ENCODE measurements at places on chromosomes 4 and X. TPM values are rescaled to one million over a fixed set of nuclear protein-coding genes. Genes with fewer than 3 reads are reported as not detected.

DNA sequence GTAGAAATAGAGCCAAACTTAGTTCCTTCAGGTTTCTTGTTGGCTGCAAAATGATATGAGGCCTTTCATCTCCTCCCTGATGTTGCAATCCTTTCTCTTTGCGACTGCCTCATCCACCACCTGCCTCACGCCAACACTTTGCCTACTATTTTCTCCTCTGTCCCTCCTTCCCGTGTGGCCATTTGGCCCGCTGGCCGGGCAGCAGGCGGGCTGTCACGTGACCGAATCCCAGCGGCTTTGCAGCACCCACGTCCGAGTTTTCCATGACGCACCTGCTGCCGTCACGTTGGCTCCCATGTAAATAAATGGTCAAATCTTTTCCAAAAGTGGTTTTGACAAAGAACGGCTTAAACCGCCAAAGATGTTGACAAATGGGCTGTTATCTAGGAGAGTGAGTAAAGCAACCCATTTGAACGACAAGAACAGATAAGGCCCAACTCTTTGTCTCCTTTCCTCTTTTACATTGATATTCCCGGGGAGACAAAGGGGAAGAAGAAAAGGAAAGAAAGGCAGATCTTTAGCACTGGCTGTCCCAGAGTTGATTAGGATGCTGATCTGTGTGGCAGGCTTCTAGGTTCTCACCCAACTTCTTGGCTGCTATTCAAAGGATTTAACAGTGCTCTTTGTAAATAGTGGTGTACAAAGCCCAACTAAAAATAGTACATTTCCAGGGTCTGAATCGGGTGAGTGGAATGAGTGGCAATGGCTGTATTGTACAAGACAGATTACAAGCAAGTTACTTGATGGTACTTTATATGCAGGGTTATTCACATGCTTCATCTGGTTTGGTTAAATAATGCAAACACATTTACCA, 174.2 kb upstream of the JADE1 start:
- peak; percentile 92 for DNase-seq

GRCh38 chr4:147362938-147363337, 118.0 kb upstream of the EDNRA start:
- DNase-seq = no peak

ANXA10 gene
- total RNA-seq = 2.5 TPM

DRP2 gene
- 0.35 TPM for total RNA-seq

DNA sequence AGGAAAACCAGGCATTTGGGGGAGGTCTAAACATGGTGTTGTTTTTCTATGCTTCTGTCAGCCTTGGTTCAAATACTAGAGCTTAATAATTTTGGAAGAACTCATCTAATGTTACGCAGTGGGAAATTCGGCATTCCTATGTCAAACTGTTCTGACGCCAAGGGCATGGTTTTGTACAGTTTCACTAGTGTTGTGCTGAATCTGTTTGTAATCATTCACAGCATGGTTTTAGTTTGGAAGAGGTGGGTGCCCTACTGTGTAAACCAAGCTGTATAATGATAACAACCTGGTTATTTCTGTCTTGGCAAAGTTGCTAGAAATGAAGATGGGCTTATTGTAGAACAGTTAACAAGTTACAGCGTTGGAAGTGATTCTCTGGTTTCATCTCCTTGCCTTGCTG, 5.2 kb downstream of the DDX3X start:
- no peak for DNase-seq

- DNase-seq = no peak
Measured at GRCh38 chr4:133565379-133565778, 416.3 kb downstream of the PCDH10 start.

DNA sequence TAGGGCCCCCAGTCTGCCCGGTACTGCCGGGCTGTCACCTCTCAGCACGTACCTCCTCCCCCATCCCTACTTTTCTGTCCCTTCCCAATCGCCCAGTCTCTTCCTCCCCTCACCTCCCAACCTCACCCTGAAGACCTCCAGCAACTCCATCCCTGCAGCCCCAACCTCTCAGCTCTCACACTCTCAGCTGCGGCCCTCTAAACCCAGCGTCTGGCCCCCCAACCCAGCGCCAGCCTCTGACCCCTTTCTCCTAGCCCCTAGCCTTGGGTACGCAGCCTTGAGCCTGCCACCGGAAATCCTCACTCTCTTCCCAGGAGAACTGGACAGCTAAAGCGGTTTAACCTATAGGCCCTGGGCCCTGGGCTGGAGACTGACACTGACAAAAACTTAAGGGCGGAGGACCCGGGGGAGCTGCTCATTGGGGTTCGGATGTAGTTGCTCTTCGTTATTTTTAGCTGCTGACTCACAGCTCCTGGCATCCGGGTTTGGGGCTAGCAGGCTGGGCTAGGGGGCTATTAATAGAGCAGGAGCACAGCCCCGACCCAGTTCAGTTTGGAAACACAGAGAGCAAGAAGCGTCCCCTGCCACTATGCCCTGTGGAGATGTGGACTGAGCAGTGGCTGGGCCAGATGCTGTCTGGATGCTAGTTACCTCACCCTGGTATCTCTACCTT, 9.6 kb upstream of the DLG3 start:
- no peak for DNase-seq

- no peak for DNase-seq
Measured at GRCh38 chrX:27815209-27815608, 7.4 kb downstream of the MAGEB10 start.

DNA sequence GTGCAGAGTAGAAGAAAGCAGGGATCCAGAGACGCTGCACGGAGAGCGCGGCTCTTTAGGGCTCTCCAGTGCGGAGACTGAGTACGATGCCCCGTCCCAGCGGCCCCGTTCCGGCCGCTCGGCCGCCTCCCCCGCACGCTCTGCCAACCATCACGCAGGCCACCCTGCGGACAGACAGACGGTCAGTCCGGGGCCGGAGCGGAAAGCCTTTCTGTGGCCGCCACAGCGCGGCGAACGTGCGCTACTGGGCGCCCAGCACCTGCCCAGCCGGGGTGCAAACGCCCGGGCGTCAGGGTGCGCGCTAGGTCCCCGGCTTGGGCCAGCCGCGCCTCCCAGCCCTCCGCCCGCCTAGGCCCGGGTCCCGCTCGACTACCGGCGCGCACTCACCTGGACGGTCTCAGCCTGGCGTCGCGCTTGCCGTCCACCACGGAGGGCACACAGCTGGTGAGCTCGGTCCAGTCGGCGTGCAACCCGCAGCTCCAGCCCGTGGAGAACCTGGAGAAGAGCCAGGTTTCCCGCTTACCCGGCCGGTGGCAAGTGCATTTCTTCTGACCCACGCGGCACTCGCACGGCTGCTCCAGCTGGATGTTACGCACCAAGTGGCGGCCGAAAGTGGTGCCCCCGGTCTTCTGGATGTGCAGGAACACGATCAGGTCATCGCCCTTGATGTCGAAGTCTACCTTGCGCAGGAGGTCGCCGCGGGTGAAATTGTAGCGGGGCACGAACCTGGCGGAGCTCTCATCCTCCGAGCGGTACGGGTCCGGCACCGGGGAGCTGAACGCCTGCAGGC, 1.8 kb downstream of the HS6ST2 start:
- DNase-seq = no peak

MAGIX gene
- 0.89 TPM for total RNA-seq

MAGEB17 gene
- total RNA-seq = not detected

DNA sequence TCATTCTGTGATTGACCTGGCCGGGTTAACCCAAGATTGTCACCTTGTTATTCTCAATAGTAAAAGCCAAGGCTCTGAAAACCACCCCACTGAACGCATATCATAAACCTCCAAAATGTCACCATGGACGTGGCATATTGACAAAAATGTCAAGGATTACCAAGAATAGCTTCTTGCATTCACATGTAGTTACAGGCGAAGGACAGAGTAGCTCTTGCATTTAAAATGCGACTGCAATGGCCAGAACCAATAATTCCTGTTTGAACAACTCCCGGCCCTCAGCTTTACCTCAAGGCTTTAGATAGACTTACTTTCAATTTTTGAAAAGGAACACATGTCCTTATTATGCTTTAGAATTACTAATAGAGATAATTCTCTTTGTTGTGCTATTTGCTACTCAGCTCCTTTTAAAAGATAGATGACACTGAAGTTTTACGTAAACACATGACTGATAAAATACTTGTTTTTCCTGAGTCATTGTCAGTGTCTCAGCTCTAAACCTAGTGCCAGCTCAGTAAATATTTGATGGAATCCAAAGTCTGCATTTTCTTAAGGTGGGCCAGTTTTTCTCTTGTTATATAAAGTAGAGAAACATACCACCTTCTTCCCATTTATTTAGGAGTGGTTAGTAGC, 66.3 kb downstream of the CLDN34 start:
- no peak for DNase-seq

- no peak for DNase-seq
Measured at GRCh38 chr4:24736066-24736465, 59.3 kb upstream of the SOD3 start.

DNA sequence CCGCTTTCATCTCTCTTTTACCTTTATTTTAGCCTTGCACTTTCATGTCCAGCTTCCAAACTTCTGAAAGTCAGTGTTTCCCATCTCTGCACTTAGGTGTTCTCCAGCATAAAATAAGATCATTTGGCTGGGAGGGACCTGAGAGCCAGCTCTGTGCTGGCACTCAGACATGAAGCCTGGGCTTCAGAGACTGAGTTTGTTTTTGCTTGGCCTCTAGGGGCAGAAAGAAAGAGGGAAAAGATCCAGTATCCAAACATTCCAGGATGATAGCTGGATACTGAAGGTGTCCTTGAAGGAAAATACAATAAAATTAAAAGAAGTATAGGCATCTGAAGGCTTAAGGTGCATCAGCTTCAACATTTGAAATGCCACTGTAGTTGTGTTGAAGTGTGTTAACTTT, 202.4 kb upstream of the ZIC3 start:
- no peak for DNase-seq

- DNase-seq = no peak
Measured at GRCh38 chr4:180827232-180828009, 1415.8 kb upstream of the TENM3 start.

- DNase-seq = no peak
Measured at GRCh38 chr4:14742054-14742453, 260.2 kb upstream of the CPEB2 start.

GRCh38 chr4:123105026-123105420, 182.6 kb upstream of the NUDT6 start:
- DNase-seq = no peak

DNA sequence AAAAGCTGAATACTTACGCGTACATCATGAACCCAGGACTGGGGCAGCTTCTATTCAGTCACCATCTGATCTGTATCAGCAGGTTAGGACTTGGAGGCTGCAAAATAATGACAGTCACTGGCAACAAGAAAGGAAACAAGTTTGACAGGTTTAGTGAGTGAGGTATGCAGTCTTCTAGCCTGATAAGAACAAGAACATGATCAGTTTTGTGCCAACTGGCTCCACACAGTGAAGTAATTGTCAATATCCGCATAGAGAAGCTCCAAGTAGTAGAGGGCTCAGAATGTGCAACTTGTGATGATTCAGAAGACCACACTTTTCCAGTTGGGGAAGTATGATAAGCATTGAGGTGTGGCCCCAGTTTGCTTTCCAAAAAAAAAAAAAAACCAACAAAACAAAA, at the start of gene TMPRSS11F:
Gene TMPRSS11F, minus strand, starts transcription at position 77 of the 400 bp plus-strand sequence. Its CDS starts 49 bp downstream, at position 28.
- no peak for DNase-seq

H2AZ1 gene
- total RNA-seq = 424 TPM

- DNase-seq = no peak
Measured at GRCh38 chrX:109889289-109890006, 113.5 kb upstream of the TMEM164 start.

EPGN gene
- 146 TPM for total RNA-seq

DNA sequence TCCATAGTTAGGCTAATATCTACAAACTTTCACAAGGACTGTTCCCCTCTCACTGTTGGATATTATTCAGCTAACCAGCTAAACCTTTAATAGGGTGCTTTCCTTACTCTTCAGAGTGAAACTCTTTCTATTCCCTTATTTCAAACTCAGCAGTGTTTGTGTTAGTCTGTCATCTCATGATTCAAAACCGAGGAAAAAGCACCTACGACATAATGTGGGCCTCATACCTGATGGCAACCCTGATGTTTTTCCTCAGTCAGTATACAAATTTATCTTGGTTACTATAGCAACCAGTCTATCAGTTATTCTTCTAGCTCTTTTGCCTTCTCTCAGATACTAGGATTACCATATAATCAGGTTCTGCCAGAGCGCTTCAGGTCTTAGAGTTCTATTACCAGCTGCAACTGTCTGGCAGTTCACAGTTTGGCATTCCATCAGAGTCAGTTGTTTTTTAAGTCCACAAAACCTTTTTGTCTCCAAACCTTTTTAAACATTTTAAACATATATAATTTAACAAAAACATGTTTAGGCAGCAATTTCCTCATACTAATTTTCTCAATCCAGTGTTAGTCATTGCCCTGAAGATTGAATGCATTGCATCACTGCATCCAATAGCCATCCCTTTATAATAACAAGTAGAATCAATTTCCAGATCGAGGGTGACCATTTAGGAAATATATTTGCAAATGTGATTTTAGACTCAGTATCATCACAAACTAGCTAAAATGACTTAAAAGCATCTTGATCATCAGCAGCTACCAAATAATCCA, 7.4 kb downstream of the WDR44 start:
- no peak for DNase-seq

RRH gene
- total RNA-seq = not detected

DNA sequence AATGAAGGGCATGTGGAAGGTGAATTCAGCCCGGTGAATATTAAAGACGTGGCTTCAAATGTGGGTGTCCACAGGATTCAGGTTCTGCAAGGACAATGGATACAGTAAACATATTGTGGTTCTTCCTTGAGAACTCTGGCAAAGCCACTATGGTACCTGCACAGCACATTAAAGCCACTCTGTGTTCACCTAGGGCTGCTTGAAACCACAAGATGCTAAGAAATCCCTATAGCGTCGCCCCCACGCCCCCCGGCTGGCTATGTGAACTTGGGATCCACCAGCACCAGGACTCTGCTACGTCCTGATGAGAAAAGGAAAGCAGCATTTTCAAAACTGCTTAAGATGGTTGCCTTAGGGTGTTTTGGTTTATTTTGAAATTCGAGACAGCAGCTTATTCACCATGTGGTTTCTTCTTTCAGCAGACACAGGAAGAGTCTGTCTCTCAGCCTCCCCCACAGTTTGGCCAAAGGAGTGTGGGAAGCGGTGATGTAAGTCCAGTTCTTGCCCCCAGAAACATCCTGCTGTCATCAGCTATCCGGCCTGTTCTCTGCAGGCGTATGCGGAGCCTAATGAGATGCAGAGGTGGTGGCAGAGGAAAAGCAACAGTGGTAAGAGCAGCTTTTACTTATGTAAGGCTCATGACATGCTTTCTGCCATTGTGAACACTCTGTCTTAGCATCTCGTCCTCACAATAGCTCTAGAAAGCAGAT, 111.5 kb downstream of the AFAP1 start:
- no peak for DNase-seq

DNA sequence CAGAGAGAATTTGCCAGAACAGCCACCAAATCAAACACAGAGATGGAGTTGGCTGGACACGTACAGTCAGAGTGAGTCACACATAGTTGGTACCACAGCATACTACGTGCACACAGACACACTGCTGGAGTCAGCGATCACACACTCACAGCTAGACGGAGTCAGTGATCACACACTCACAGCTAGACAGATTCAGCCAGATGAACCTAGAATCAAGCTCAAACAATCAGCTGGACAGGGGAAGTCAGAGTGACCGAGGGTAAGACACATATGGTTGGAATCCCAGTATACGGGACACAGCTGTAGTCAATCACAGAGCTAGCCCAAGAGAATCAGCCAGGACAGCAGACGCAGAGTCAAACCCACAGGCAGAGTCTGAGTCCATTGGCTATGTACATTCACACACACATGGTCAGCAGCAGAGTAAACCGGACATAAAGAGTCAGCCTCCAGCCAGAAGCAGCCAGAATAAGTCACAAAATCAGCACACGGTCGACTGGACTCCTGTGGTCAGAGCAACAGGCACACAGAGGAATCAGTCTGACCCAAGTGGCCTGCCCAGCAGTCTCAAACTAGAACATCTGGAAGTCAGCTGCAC, 4.6 kb downstream of the SLC38A5 start:
- DNase-seq = no peak

Measured in NCI-H460 (cell line).